ENCODE measurements at places on chromosomes 4 and X. TPM values are rescaled to one million over a fixed set of nuclear protein-coding genes. Genes with fewer than 3 reads are reported as not detected.

DNA sequence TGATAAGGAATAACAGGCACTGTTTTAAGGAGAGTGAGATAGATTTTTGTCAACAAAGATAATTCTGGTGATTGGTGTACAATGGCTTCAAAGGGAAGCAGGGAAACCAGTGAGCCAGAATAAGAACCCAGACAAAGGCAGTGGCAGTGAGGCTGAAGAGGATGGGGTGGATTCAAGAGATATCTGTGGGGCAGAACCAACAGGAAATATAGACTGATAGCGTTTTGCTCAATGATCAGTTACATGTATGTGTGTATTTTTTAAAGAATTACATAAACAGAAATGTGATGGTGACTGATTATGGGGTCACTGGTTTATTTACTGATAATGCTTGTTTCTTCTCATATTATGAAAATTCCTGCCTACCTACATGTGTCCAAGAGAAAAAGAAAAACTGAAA lies 66.4 kb downstream of the AMMECR1 start:
- H3K4me3 ChIP-seq = no peak overlapping the region
- peaks cover 11% of the 10 kb centered on the region for H3K36me3 ChIP-seq
- no peaks in the 10 kb centered on the region for H3K27me3 ChIP-seq

GPR82 gene
- total RNA-seq = 0.47 TPM

DNA sequence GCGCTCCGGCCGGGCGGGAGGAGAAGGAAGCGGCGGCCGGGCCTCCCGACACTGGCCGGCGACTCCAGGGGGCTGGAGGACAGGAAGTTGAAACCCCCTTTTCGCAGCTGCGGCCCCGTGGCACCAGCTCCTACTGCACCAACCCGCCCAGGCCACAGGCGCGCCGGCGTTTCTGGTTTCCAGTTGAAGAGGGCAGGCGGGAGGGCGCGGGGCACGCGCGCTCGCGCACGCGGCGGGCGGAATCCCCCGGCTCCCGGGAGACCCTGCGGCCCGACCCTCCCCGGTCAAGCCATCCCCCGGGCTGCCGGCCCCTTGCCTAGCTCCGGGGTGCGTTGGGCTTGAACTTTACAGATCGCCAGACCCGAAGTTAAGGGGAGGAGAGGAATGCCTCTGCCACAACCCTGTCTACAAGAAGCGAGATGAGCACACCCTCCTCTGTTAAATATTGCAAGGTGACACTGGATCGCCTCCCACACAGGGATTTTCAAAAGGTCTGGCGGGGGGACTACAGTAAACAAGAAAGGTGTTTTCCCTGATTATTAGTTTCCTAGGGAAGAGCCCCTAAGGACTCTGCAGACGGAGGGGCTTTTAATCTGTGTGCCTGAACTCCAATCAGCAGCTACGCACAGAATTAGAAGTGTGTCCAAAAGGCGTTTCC lies 1.4 kb downstream of the ELOVL6 start:
- DNase-seq = peak; percentile 79
- peaks cover 12% of the 10 kb centered on the region for H3K36me3 ChIP-seq
- H3K4me1 ChIP-seq = peaks cover 37% of the 10 kb centered on the region

POU3F4 gene
- not detected for total RNA-seq

GABRQ gene
- not detected for total RNA-seq

ATP1B4 gene
- total RNA-seq = not detected

DNA sequence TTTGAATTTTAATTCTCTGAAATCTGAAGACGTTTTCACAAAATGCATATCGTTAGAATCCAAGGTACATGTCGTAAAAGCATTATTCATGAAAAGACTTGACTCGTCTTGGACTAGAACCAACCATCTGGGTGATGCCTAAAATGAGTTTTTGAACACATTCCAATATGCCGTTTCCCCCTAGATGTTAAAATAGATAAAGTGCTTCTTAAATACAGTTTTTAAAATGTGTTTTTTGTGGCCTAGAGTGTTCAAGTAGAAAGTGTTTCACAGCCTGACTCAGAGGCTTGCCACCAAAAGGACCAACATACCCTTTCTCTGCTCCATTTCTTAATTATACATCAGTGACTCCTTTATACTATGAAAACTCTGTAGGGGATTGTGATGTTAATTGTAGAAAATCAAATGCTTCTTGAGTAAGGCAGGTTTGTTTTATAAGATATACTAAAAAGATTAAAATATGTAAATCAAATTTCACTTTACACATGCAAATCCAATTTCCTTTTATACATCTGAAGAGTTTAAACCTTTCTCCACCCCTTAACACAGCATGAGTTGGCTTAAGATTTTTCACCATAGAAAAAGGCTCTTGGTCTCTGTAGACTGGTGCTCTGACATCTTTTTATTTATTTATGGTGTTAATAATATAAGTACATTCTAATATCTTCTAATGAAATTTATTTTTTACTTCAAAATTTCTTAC lies 48.4 kb downstream of the PRKG2 start:
- no peaks in the 10 kb centered on the region for H3K27me3 ChIP-seq
- no peaks in the 10 kb centered on the region for H3K36me3 ChIP-seq
- H3K4me1 ChIP-seq = no peaks in the 10 kb centered on the region
- no peak overlapping the region for H3K4me3 ChIP-seq
- DNase-seq = no peak

DGAT2L6 gene
- total RNA-seq = not detected

GRCh38 chrX:24464836-24465531 lies at the start of gene PDK3:
PDK3 (plus strand) TSS chrX:24465286; CDS start chrX:24465456, 170 bp downstream.
- peak within 1 kb of the TSS; percentile 77 for H3K4me3 ChIP-seq
- DNase-seq = peak; percentile 89
- no peaks in the 10 kb centered on the region for H3K27me3 ChIP-seq
- H3K36me3 ChIP-seq = peaks cover 3% of the 10 kb centered on the region

DNA sequence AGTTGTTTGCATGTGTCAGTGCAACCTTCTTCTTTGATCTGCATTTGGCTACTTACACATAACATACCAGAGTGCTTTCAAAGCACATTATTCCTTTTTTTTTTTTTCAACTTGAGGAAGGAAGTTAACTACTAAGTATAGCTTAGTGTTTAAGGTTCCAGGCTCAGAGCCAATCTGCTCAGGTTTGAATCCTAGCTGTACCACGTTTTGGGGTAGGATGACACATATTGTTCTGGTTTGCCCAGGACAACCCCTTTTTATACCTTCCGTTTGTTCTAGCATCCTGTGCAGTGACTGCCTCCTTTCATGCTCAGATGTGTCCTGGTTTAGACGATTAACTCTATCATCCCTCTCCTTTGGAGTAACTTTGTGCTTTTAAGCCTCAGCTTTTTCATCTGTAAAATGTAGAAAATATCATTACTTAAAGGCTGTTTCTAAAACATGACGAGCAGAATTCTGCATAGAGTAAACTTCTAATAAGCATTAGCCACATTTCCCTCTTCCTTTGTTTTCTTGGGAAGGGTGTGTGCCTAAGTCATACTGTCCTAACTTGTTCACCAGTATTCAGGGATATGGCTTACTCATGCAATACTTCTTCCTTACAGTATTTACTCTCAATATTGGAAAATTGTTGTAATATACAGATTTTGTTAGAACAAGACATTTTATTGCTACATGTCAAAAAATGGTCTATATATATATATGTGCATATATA lies 281.3 kb downstream of the C4orf33 start:
- no peak overlapping the region for H3K4me3 ChIP-seq
- no peaks in the 10 kb centered on the region for H3K4me1 ChIP-seq
- no peak overlapping the region for H3K27ac ChIP-seq
- H3K27me3 ChIP-seq = peaks cover 7% of the 10 kb centered on the region

DNA sequence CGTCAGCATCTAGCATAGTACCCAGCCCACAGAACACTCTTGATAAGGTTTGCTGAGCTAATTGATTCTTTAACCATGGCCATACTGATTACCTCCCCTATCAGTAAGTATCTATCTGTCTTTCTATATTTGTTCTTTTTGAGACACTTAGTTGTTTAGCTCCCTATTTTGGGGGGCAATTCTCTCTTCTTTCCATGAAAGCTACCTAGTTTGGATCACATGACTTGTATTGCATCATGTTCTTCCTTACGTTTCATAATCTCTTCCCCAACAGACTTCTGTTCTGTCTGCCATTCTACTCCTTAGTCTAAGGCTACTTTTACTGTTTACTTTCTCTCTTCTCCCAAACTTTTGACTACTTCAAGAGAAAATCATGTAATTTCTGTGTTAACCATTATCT lies 39.0 kb downstream of the TBC1D19 start:
- H3K36me3 ChIP-seq = peaks cover 7% of the 10 kb centered on the region
- H3K27ac ChIP-seq = no peak overlapping the region
- no peak overlapping the region for H3K4me3 ChIP-seq
- no peak for DNase-seq

- H3K27ac ChIP-seq = no peak overlapping the region
- H3K4me3 ChIP-seq = no peak overlapping the region
- DNase-seq = peak; percentile 14
- peaks cover 10% of the 10 kb centered on the region for H3K27me3 ChIP-seq
These were observed 21.9 kb downstream of the CCKAR start for GRCh38 chr4:26468283-26468949.

BMP3 gene
- not detected for total RNA-seq

BMX gene
- total RNA-seq = not detected

GRCh38 chr4:88821522-88821921 lies 123.9 kb upstream of the NAP1L5 start:
- DNase-seq = no peak
- H3K4me1 ChIP-seq = peaks cover 25% of the 10 kb centered on the region
- no peak overlapping the region for H3K27ac ChIP-seq
- no peaks in the 10 kb centered on the region for H3K36me3 ChIP-seq
- H3K27me3 ChIP-seq = peaks cover 1% of the 10 kb centered on the region
- no peak overlapping the region for H3K4me3 ChIP-seq

- no peaks in the 10 kb centered on the region for H3K4me1 ChIP-seq
- H3K36me3 ChIP-seq = no peaks in the 10 kb centered on the region
- no peak for DNase-seq
These were observed 590.7 kb upstream of the PITX2 start for GRCh38 chr4:111213531-111213930.

MAGEC3 gene
- not detected for total RNA-seq

GRCh38 chr4:38086151-38086848 lies 126.1 kb downstream of the PTTG2 start:
- H3K27me3 ChIP-seq = no peaks in the 10 kb centered on the region
- peaks cover 14% of the 10 kb centered on the region for H3K4me1 ChIP-seq
- no peak overlapping the region for H3K4me3 ChIP-seq
- no peak overlapping the region for H3K27ac ChIP-seq

INTU gene
- 0.12 TPM for total RNA-seq

- H3K27me3 ChIP-seq = no peaks in the 10 kb centered on the region
- no peak overlapping the region for H3K4me3 ChIP-seq
- no peak for DNase-seq
- no peak overlapping the region for H3K27ac ChIP-seq
These were observed 126.9 kb downstream of the CPZ start for GRCh38 chr4:8719421-8719820.

- no peak overlapping the region for H3K27ac ChIP-seq
- no peak overlapping the region for H3K4me3 ChIP-seq
- H3K27me3 ChIP-seq = no peaks in the 10 kb centered on the region
- no peak for DNase-seq
- no peaks in the 10 kb centered on the region for H3K4me1 ChIP-seq
These were observed 247.9 kb upstream of the POF1B start for GRCh38 chrX:85627363-85627762.

- H3K4me1 ChIP-seq = no peaks in the 10 kb centered on the region
- DNase-seq = no peak
- H3K36me3 ChIP-seq = no peaks in the 10 kb centered on the region
- H3K27me3 ChIP-seq = no peaks in the 10 kb centered on the region
These were observed 1765.8 kb downstream of the PCDH7 start for GRCh38 chr4:32485956-32486355.

GRCh38 chrX:108332281-108332680 lies 105.9 kb downstream of the COL4A6 start:
- no peaks in the 10 kb centered on the region for H3K36me3 ChIP-seq
- no peaks in the 10 kb centered on the region for H3K27me3 ChIP-seq
- no peak for DNase-seq
- no peak overlapping the region for H3K4me3 ChIP-seq
- no peak overlapping the region for H3K27ac ChIP-seq
- no peaks in the 10 kb centered on the region for H3K4me1 ChIP-seq

MAGEB16 gene
- not detected for total RNA-seq

GRCh38 chr4:95049551-95050233 lies 291.9 kb downstream of the BMPR1B start:
- no peak overlapping the region for H3K27ac ChIP-seq
- no peak for DNase-seq
- no peaks in the 10 kb centered on the region for H3K36me3 ChIP-seq
- H3K4me3 ChIP-seq = no peak overlapping the region

GRCh38 chrX:3576886-3577501 lies 136.5 kb downstream of the PRKX start:
- DNase-seq = no peak
- no peaks in the 10 kb centered on the region for H3K27me3 ChIP-seq
- H3K36me3 ChIP-seq = no peaks in the 10 kb centered on the region
- H3K4me1 ChIP-seq = peaks cover 2% of the 10 kb centered on the region
- H3K27ac ChIP-seq = no peak overlapping the region

DNA sequence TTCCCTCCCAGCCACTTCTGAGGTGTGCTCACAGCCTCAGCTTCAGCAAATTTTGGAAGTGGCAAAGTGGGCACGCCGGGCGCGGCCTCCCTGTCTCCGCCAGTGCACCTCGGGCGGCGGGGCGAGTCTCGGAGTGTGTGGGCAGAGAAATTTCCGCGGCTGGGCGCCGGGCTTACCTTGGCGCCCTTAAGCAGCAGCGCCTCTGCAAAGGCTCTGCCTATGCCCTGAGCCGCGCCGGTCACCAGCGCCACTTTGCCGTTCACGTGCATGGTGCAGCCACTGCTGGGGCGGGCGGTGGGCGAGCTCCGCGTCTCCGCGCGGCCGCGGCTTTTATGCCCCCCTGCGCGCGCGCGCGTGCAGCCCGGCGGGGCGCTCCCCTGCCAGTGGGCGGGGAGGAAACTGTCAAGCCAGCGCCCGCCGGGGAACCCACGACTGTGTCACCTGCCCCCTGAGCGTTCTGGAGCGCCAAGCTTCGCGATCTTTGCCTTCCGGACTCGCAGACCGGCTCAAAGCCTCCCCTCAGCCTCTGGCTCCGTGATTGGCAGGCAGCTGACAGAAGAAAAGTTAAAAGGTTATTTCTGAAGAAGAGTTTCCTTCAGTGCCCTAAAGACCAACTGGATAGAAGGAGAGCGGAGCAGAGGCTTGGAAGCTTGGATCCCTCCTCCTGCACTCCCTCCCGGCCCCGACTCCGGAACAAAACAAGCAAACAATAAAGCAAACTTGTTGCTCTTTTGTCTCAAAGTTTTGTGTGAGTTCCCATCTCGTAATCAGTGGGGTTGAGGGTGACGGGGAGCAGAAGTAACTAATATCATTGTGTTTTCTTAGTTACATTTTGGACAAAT lies at the start of gene HPGD:
Gene HPGD, minus strand, starts transcription at position 306 of the 842 bp plus-strand sequence. Its CDS starts 37 bp downstream, at position 269.
- peaks cover 7% of the 10 kb centered on the region for H3K36me3 ChIP-seq
- H3K4me1 ChIP-seq = peaks cover 25% of the 10 kb centered on the region
- H3K4me3 ChIP-seq = peak within 1 kb of the TSS; percentile 75
- peak within 1 kb of the TSS; percentile 77 for H3K27ac ChIP-seq
- peak; percentile 83 for DNase-seq
- peaks cover 45% of the 10 kb centered on the region for H3K27me3 ChIP-seq

DNA sequence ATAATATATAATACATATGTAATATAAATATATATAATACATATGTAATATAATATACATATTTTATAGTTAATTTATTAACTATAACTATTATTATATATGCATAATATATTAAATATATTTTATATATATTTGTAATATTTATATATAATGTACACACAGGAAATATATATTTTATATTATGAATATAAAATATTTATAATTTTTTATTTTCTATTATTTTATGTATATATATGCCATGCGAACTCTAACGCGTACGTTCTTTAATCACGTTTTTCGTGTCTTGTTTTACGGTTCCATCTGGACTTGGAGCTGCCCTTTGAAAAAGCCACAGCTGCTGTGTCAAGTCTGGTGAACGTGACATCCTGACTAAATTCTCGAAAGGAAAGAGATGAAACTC lies 332.1 kb downstream of the ASMT start:
- H3K27me3 ChIP-seq = no peaks in the 10 kb centered on the region
- H3K4me3 ChIP-seq = no peak overlapping the region
- no peaks in the 10 kb centered on the region for H3K4me1 ChIP-seq
- DNase-seq = no peak
- no peaks in the 10 kb centered on the region for H3K36me3 ChIP-seq
- H3K27ac ChIP-seq = no peak overlapping the region

PLXNB3 gene
- 0.42 TPM for total RNA-seq
